NCI-H345 (cell line): ENCODE measurements at places on chromosomes 2 and 18.

- DNase-seq, result no peak
These were observed 198.5 kb upstream of the GALNT5 start for GRCh38 chr2:157059036-157059435.

DNA sequence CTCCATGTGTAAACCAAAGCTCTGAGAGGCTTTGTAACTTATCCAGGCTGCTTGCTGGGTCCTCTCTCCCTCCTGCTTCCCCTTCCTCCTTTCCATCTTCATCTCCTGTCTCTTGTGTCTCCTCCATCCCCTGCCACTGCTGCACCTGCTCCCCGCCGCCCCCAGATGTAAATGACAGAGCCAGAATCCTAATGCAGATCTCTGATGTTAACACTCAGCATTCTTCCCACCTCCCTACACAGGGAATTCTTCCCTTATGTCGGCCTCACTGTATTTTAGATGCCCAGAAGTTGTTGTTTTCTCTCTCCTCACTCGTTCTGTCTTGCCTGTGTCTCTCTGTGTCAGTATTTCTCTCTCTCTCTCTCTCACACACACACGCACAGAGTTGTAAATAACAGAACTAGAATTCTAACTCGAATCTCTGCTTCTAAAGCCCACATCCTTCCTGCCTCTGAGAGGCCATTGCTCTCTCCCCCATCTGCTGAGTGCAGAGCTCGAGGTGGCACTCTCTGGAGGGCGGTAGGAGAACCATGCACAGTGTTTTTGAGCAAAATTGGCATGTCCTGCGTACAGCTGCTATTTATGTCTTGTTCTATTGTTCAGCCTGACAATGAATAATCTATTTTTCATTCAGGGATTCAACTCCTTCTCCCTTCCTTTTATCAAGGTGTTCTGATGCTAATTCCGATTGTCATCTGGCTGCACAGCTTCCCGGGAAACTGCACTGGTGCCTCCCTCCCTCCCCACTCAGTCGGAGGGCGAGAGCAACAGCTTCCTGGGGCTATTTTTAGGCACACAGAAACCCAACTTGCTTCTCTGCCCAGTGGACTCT is 219.9 kb downstream of the SH3RF3 start:
- peak; percentile 60 for DNase-seq

DNA sequence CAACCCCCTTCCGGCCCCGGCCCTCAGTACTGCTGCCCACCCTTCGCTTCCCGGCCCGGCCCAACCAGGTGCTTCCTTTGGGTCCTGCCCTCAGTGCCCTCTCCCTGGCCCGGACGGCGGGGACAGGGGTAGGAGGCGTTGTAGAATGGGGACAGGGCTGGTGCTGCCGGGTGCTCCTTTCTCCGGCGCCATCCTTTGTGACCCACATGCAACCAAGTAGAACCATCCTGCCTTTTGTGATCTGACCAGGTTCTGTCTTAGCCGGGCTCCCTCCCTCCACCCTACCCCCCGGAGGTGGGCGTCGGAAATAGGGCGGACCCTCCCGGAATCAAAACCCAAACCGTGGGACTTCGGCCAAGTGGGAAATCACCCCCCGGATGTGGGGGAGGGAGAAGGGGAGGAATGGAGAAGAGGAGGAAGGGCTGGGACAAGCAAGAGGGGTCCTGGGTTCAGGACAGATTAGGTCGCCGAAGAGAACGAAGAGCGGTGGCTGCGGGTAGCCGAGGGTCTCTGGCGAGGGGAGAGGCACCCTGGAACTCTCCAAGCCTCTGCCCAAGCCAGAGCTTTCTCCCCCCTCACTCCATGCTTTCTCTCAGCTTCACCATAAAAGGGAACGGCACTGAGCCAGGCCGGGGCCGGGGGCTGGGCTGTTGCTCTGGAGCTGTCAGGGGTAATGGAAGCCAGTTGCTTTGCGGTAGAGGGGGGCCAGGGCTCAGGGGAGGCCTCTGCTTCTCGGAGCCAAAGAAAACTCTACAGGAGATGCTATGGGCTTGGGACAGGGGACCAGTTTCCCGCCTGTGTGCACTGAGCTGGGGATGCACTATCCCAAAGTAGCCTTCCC is 756 bp upstream of the OST4 start:
- DNase-seq, result no peak

DNA sequence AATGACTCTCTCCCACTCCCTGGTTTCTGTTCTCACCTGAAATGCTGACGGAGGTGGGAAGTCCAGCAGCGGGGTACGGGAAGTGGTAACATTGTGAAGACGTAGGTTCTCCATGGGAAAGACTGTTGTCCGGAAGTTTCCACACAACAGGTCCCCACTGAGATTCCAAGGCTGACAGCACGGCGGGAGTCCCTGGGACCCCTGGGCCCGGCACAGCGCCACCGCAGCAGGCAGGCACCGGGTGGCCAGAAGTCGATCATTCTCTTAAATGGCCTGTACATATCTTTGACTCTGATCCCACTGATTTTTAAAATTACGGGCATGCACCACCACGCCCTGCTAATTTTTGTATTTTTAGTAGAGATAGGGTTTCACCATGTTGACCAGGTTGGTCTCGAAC is 201.0 kb upstream of the SALL3 start:
- DNase-seq, result no peak

GRCh38 chr2:8149985-8150539 is 531.8 kb upstream of the ID2 start:
- no peak for DNase-seq

- DNase-seq, result no peak
These were observed 287.3 kb upstream of the SMIM21 start for GRCh38 chr18:75714766-75715165.

- DNase-seq, result no peak
These were observed 15.6 kb downstream of the SLC39A10 start for GRCh38 chr2:195672674-195673073.

DNA sequence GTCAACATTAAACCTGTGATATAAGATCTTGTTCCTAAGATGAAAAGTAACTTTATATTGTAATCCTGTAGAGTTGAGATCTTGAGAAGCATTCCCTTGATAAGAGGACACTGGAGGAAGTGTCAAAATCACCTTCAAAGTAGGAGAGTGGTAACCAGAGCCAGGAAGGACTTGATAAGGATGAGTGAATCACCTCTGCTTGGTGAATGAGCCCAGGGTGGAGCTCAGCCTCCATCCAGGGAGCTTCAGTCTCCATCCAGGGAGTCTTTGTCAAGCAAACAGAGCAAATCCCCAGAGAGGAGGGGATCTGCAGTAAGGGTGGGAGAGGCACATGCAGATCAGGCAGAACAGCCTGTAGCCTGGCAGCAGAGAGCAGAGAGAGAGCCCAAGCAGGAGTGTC is 167.1 kb upstream of the SIX2 start:
- peak; percentile 13 for DNase-seq

GRCh38 chr18:5068851-5069250 is 128.2 kb downstream of the AKAIN1 start:
- no peak for DNase-seq

DNA sequence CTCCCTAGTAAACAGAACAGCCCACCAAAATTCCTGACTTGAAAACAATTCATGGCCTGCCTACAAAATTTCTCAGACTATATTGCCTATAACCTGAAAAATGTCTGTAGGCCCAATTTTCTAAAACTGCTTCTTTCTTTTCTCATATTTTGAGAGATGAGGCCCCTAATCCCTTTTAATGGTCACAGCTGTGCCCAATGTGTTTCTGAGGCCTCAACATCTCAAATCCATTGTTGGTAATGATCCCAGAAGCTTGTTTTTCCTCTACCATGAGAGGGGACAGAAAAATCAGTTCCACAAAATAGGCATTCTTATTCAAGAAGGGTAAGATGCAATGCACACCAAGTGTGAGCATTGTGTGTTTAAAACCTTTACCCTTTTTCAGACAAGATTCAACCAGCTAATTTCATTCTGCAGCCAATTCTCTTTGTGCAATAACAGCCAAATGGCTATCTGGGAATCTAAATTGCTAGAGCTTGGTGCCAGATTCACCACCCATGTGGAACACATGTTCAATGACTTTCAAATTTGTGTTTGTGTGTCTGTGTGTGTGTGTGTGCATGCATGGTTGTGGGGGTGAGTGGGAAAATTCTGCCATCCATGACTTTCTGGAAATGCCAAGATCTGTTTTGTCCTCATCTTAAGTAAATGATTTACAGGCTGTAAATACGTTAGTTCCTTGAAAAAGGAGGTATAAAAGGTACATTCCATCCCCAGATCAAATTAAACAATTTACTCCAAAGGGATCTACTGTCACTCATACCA is 319.5 kb downstream of the TNS1 start:
- DNase-seq, result no peak

DNA sequence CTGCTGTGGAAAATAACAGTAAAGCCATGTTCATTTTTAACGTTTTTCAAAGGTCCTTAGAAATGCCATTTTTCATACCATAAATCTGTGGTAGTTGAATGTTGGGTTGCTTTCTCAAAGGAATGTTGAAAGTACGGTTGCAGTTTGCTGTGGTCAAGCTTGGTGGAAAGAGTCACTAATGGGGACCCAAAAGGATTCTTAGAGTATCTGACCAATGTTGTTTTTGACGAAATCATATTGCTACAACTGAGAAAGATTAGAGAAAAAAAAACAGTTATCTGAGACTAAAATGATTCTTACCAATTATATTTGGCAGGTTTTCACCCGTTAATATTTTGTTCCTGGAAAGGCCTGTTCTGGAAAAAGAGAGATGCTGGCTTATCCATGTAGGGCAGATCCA is 439.5 kb upstream of the ETAA1 start:
- DNase-seq, result no peak

- DNase-seq, result no peak
These were observed 60.5 kb upstream of the PELI1 start for GRCh38 chr2:64204703-64205102.

DNA sequence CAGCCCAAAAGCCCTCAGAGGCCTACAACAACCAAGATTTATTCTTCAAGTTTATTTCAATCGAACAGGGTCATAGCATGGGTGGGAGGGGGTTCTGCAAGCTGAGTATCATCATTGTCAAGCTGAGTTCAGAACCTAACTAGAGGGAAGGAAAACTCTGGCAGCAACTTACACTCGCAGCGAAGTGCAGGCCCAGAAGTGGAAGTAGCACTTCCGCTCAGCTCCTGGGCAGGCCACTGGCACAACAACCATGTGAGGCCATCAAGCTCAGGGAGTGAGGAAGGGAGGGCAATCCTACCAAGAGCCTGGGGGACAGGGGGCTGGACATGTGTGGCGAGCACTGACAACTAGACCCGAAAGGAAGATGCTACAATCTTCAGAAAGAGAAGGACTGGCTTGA is 4.8 kb downstream of the UXS1 start:
- DNase-seq, result no peak

- DNase-seq, result no peak
These were observed 89.3 kb downstream of the CSRNP3 start for GRCh38 chr2:165558832-165559231.

DNA sequence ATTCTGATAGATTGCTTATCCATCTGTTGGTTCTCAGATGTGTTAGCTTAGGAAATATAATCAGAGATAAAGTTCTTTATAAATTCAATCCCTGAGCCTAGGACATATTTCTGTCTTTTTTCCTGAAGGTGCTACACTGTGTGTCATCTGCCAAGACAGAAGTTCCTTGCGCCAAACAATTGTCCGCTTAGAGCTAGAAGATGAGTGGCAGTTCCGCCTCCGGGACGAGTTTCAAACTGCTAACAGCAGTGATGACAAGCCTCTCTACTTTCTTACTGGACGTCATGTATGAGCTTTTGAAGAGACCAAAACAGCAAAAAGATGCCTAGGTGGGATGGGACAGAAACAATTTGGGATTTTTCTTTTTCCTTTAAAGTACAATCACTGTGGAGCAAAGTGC is 78.0 kb downstream of the ESCO1 start:
- no peak for DNase-seq

DNA sequence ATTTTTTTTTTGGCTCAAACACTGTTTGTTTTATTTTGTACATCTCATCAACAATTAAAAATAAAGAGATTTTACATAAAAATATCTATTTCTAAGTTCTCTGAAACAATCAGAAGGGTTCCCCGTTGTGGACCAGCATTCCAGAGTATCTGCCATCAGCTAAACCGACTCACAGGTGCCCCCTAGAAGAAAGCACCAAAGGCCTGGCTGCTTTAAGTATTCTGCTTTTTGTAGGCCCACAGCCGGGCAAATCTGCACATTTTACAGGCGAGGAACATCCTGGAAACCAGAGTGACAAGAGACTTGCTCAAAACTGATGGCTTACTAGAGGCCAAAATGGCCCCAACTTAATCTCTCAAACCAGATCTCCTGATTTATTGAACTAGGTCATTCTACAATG is 82.2 kb upstream of the SETBP1 start:
- DNase-seq, result no peak

GRCh38 chr18:31497836-31498573 is at the start of gene DSG2:
TSS of gene DSG2 (plus strand) at chr18:31498177. CDS start at chr18:31498252, 75 bp downstream.
- DNase-seq, result peak; percentile 63

DNA sequence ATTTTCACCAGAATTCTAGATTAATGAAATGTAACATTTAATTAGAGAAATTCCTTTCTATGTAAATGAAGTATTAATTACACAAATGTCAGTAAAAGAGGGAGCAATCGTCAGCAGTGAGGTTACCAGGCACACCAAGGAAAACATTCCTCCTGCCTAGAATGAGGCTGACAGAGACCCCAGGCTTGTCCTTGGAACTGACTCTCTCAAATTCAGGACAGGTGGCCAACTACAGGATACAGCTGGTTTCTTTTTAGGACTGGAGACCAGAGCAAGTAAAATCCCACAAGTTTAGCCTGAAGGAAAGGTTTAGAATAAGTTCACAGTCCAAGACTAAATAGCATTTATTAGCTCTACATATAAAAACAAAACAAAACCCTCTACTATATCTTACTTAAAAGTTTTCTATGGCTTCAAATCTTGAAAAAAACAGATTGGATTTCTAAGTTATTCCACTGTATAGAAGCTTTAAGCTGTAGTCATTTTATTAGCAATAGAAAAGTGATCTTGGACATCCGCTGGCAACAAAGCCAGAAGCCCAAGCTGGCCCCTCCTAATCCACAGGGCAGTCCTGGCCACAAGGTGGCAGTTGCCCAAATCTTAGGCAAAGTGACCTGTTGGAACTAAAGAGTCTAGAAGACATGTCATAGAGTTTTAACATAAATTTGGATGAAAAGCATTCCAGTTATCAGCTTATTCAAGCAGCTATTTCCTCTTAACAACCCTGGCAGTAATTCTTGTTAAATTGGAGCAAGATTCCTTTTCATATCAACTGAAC is 81.0 kb downstream of the SP3 start:
- DNase-seq, result no peak

- no peak for DNase-seq
These were observed 732.4 kb downstream of the RNF144A start for GRCh38 chr2:7649461-7650228.
